ENCODE measurements at places on chromosomes 3 and 15.

- peak; percentile 57 for DNase-seq
Measured at GRCh38 chr3:130490241-130490640, 26.7 kb upstream of the COL6A6 start.

DNA sequence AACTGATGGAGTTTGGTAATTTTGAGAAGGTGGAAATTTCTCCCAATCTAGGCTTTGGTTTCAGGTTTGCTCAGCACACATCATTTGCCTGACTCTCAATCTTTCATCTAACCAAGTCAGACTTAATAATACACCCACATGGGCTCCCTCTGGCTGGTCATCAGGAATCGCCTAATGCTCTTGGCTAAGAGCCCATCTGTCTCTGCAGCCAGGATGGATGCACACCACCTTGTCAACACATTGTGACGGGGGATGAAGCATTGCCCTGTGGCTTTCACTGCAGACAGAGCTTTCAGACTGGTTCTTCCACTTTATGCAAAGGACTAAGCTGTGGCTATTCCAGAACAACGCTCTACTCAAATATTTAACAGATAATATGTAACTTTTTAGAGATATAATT lies 3.0 kb upstream of the HDGFL3 start:
- DNase-seq: peak; percentile 95

DNA sequence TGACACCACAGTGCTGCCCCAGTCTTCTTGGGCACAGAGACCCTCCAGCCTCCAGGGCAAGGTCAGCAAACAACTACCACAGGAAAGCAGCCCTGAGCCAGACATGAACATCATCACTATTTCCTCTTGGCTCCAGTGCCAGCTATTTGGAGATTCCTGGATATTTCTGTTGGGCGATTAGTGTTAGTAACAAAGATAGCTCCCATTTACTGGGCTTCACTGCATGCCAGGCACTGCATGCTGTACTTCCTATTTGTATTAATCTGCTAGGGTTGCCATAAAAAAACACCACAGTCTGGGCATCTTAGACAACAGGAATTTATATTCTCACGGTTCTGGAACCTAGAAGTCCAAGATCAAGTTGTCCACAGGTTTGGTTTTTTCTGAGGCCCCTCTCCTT lies 255.1 kb upstream of the STT3B start:
- DNase-seq: peak; percentile 6

DNA sequence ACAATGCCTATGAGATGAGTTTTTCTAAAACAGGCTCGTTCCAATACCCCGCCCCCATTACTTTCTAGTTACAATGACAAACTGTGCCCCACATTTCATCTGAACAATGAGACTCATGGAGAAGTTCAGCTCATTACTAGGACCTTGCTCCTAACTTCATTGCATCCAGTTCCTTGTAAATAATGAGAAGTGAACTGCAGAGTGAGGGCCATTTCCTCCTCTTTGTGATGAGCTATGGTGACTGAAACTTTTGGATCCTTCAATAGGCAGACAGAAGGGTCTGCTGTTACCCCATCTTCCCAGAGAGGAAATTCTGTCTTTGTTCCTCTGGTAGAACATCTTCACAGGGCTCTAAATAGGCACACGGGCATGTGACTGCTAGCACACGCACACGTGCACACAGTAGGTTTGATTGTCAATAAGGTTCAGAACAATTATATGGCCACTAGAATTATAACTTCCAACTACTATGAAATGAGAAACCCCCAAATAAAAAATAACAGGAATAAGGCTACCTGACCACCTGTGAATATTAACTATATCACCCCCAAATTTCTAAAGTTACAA lies 51.8 kb downstream of the SERP1 start:
- peak; percentile 12 for DNase-seq

DNA sequence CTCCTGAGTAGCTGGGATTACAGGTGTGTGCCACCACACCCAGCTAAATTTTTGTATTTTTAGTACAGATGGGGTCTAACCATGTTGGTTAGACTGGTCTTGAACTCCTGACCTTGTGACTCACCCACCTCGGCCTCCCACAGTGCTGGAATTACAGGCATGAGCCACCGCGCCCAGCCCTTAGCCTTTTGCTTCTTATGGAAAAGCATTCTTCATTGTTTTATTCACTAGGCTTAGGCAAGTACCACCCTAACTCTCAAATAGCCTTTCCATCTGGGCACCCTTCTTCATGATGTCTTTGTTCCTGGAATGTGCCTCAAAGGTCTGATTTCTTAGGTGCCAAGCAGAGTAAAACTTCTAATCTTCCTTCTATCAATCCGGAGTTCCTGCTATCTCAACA lies 641.8 kb downstream of the FHIT start:
- DNase-seq: peak; percentile 44

DNA sequence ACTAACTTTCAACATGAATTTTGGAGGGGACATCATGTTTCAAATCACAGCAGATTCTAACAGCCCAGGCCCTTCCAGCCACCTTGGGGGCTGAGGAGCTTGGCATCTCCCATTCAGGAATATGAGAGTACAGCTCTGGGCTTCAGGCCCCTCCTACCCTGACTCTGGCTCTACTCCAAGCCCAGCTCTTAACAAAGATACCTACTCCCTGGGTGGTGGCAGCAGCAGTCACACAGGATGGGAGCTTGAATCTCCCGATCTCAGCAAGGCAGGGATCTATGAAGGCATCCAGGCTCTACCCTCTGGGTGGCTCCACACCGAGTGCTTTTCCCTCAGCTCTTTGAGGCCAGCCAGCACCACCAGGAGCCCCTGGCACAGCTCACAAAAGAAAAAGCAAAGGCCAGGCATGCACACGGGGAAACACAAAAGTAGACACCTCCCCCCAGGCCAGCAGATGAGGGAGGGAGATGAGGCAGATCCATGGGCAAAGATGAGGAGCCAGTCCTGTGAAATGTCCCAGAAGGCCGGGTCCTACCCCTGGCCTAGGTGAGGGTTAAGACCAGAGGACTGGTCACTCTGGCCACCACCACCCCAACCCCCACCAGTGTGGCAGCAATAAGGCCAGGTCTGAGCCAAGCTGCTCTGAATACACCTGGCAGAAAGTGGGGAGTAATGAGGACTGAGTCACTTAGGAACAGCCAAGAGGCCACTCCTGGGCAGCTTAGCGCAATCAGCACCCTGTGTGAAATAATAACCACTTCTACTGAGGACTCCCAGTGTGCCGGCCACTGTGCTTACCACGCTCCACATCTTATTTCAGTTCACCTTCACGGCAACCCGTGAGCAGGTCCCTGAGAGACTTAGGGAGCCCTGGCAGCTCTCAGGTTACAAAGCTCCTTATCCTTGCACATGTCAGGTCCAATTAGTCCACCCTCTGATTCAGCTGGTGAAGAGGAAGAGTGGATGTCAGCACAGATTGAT lies 24.3 kb downstream of the PLA2G4F start:
- peak; percentile 12 for DNase-seq

DNA sequence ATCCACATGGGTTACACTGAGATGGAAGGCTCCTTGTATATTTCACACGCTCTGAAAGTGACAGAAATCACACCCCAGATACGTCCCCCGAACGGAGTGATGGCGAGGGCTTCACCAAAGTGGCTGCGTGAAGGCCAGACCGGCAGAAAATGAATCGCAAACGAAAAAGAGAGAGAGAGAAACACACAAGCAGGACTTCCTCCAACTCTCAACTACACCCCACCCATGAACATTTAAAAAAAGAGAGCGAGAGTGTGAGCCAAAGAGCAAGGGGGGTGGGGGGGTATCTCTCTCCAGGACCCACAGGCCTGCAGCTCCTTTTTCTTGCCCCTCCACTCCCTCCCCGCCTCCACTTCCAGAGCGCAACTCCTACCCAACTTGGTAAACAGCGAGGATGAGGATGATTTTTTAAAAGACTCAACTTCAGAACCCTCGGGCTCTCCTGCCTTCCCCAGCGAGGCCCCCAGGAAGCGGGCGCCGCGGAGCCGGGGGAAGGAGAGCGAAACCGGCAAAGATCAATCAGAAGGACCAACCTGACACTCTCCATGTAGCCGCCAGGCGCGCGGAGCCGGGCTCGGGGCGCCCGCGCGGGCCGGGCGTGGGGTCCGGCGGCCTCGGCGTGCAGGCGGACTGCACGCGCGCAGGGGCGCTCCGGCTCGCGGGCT lies 519.1 kb downstream of the FOXP1 start:
- peak; percentile 73 for DNase-seq

GRCh38 chr15:101488300-101489164 lies 975 bp downstream of the PCSK6 start:
- no peak for DNase-seq

Measured in fibroblast of skin of right biceps (primary cell).